Hepatic stellate cell (primary cell): ENCODE measurements at places on chromosomes 4 and X.

DNA sequence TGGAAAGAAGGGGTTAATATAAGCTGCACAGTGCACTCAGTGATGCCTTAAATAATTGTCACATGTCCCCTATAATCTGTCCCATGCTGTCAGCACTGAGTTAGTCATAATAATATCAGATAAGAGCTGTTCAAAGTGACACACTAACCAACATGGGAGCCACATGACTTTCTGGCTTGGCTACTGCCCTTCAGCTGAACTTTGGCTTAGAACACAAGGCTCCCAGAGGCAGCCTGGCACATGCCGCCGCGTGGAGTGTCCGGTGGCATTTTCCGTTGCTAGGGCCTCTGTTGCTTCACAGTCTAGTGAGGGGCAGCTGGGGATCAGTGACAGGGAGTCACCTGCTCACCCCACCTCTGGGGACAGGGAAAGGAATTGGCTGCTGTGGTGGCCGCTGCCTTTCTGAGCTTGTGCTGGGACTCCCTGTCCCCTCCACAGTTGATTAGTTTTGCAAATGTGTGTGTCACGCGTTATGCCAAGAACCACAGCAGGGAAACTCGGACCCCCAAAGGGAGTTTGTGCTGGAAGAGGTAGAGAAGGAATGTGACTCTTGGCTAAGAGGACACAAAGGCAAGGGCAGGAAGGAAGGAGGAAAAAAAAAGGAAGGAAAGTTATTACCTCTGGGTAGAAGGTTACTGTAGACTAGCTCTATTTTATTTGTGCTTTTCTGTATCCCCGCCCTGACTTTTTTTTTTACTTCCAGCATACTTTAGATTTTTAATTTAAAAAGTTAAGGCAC, 41.1 kb upstream of the PPARGC1A start:
- DNase-seq: no peak

DNA sequence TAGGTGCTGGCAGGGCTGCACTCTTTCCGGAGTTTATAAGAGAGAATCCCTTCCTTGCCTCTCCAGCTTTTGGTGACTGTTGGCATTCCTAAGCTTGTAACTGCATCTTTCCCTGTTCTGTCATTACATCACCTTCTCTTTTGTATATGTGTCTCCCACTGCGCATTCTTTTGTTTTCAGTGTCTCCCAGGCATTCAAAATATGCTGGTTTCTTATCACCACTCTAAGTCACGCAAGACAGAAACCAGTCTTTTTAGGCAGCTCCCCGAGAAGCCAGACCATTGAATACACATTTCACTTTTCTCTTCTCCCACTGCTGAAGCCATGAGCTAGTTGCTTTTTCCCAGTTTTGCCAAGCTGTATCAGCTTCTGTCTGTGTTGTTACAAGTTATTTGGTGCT, 71.0 kb downstream of the LAS1L start:
- DNase-seq: peak; percentile 2

- no peak for DNase-seq
Measured at GRCh38 chr4:120857312-120857711, 65.2 kb downstream of the PRDM5 start.

- DNase-seq: no peak
Measured at GRCh38 chr4:66300336-66300934, 630.1 kb upstream of the EPHA5 start.

DNA sequence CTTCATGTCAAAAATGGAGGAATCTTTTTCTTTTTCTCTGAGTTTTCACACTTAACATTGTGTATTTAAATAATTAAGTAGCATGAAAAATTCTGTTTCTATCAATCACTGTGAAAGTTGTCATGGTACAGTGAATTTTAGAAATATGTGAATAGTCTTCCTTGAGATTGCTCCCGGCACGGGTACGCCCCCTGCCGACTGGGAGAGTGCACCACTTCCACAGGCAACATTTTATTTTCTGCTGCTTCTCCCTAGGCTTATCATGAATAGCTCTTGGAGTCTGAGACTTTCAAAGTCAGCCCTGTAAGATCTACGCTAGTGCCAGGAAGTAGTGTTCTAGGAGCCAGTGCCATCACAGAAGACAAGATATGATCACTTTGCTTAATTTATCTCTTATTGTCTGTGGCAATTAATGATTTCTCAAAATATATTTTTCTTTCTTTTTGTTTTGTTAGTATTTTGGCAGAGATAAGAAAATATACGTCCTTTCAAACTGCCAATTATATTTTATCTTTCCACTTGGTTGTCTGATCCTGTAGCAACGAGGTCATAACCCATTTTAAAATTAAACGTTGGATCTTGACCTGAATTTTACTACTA, 763.8 kb upstream of the AADAT start:
- no peak for DNase-seq

- no peak for DNase-seq
Measured at GRCh38 chr4:142840516-142841123, 5.5 kb downstream of the INPP4B start.

DNA sequence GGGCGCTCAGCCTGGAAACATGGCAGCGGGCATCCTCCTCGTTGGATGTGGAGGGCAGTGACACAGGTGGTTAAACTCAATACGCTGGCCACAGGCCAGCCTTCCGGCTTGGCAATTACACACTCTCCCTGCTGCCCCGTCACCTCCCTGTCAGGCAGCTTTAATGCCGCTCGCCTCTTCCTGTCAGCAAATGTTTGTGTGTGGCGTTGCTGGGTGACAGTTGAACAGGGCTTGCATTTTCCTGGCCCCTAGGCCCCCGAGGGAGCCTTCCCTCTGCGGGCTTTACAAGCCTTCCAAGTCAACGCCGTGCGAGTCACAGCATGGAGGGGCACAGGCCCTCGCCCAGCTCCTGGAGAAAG, 620.0 kb downstream of the BCOR start:
- DNase-seq: no peak

DNA sequence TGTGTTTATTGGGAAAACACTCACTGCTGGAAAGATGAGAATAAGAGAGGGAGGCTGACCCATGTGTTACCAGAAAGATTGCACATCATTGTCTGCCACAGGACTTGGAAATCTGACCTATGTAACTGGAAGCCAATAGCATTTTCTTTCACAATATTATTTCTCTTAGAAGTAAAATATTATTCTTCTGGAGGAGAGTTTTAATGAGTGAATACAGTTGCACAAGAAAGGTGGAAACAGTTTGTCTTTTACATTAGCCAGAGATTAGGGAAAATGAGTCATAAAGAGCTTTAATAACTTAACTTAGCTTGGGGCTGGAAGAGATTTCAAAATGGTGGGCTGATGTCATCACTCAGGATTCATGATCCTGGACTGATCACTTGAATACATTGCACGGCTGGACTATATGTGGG, 31.5 kb upstream of the LNX1 start:
- DNase-seq: no peak

- no peak for DNase-seq
Measured at GRCh38 chr4:38360201-38360600, 303.8 kb upstream of the KLF3 start.

GRCh38 chrX:97849951-97850350, 966.2 kb downstream of the RPA4 start:
- no peak for DNase-seq

DNA sequence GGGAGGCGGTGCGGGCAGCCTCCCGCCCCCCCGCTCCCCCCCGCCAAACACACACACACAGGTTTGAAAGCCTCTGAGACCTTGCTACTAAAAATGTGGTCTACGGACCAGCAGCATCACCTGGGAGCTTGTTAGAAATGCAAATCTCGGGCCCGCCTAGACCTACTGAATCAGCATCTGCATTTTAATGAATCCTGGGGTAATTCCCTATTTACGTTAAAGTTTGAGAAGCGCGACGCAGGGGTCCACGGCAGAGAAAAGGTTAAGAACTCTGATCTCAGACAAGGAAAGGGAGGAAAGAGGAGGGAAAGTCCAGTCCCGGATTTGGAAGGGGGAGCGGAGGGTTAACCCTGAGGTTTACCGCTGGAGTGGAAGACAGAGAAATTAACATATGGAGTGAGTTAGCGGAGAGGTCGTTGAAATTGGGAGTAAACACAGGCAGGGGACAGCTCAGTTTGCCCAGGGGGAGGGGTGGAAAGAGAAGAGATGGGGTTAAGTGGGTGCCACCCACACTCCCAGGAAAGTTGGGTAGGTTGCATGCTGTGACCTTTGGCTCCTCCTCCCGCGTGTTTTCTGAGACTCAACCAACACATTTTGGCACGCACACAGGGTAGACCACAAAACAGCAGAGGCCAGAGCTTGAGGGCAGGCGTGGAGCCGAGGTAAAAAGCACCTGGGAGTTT, 483.6 kb downstream of the BCOR start:
- DNase-seq: no peak

DNA sequence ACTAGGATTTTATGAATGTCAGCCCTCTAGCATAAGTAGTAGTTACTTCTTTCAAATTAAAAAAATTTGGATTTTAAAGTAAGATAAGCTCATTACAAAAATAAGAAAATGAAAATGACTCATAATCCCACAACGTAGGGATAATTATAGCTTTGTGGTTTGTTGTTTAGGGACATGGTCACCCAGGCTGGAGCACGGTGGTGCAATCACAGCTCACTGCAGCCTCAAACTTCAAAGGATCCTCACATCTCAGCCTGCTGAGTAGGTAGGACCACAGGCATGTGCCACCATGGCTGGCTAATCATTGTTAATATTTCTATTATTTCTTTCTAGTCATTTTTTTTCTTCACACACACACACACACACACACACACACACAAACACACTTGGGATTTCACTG, 57.6 kb downstream of the PLAC1 start:
- DNase-seq: no peak

- DNase-seq: no peak
Measured at GRCh38 chr4:184295206-184295605, 77.5 kb upstream of the ENPP6 start.

- DNase-seq: no peak
Measured at GRCh38 chr4:96603641-96604040, 763.7 kb downstream of the PDHA2 start.

DNA sequence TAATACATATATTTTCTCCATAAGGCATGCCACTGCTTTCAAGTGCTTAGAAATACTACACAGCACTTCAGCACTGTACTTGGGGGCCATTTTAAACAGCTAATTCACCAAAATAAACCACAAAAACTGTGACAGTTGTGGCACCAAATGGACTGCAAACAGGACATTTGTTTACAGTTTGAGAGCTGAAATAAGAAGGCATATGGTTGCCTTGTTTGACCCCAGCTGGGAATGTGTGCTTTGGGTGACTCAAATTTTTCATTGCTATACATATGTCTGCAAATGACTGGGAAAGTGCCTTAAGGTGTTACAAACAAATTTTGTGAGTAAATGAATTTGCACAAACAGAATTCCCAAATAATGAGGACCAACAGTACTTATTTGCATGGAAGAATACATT, 124.2 kb downstream of the BANK1 start:
- no peak for DNase-seq

DNA sequence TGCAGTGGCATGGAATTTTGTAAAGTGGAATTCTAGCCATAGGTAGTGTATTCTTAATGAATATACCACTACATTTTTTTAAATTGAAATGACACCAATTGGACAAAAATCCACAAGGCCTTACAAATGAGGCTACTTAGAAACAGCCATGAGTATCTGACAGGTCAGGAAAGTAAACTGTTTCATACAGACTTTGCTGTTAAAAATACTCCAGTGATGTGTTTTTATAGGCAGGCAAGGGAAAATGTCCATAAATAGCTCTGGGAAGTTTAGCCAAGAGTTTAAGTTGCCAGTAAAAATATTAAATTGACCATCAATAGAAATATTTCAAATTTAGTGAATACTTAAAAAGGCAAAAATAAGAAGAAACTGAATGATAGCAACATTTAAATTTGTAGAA, 41.8 kb upstream of the PDLIM5 start:
- DNase-seq: no peak

GRCh38 chrX:77731821-77732419, 54.1 kb downstream of the ATRX start:
- DNase-seq: no peak

DNA sequence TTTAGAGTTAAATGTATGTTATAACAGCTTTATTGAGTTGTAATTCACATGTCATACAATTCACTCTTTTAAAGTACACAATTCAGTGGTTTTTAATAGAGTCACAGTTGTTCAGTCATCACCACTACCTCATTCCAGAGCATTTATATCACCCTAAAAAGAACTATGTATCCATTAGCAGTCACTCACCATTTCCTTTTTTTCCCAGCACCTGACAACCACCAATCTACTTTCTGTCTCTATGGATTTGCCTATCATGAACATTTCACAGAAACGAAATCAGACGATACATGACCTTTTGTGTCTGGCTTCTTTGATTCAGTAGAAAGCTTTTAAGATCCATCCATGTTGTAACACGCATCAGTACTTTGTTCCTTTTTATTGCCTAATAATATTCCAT, 52.9 kb upstream of the FRAS1 start:
- no peak for DNase-seq

DNA sequence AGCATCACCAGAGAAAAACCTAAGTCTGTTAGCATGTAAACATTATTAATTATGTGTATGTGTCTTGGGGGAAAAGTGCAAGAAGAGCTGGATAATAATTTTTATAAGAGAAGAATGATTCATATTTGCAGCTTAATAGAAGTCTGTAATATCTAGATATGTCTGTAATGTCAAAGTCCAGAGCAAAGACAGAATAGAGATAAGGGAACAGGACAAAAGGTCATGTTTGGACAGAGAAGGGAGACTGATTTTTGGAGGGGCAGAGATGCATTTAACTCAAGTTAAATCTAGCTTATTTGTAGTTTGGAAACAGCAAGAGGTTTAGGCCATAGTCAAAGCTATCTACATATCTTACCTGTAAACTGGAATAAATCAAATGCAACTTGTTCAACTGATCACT, 61.2 kb downstream of the MAGED1 start:
- no peak for DNase-seq

DNA sequence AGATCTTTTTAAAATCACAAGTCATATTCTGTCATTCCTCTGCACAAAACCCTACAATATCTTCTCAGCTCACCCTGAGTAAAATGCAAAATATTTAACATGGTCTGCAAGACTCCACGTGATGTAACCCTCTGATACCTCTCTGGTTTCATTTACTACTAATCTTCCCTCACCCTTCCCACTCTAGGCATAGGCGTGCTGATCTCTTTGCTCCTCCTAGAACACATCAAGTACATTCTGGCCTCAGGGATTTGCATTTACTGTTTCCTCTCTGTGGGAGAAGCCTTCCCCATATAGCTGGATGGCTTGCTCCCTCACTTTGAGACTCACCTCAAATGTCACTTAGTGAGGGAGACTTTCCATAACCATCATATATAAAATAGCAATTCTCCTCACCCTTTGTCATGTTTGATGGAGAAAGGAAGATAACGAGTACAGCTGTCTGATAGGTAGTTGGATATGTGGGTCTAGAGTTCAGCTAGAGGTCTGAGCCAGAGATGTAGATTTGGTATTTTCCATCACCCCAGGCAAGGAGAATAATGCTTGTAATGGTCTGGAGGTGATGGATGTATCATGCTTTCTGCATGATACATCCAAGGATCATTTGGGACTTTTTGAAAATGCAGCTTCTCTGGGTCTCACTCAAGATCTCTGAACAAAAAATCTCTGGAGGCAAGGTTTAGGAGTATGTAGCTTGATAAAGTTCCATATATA, 123.9 kb upstream of the VAMP7 start:
- DNase-seq: no peak

DNA sequence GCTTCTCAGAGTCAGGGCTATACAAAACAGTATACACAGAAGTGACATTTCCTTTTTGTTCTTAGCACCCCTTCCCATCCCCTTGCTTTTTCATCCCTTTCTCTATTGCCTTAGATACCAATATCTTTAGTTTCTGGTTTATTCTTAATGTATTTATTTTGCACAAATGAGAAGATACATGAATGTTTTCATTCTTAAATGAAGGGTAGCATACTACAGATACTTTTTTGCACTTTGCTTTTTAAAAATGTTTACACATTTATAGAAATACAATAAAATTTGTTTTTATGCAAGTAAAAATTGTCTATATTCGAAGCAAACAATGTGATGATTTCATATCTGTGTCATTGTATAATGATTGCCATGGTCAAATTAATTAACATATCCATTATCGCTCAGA, 33.1 kb downstream of the TSPAN7 start:
- no peak for DNase-seq
